ENCODE measurements at places on chromosomes 13 and 19. TPM values are rescaled to one million over a fixed set of nuclear protein-coding genes. Genes with fewer than 3 reads are reported as not detected.

DNA sequence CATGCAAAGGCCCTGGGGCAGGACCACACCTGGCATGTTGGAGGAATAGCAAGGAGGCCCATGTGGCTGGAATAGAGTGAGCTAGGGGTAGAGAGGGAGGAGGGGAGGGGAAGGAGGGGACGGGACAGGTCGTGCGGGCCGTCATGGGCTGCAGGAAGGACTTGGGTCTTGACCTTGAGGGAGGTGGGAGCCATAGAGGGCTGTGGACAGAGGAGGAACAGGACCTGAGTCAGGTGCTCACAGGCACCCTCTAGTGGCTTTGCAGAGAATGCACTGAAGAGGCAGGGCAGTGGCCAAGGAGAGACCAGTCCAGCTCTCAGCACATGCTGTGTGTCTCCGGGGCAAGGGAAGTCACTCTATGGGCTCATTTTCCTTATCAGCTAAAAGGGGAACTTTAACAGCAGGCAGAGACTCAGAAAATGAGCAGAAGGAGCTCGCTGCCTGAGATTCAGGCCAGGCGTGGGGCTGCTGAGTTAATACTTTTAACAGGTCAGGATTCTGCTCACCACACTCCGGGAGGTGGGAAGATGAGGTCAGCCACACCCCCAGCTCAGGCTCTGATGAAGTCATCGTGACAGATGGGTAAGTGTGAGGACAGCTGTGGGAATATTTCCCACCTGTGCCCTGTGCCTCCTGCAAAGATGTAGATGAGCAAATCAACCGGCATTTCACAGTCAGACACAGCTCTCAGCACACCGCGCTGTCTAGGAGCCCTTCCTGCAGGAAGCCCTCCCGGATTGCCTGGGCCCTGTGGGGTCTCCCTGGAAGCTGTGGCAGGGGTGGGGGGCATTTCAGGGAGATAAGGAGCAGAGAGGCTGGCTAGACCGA is 6.0 kb upstream of the TNFAIP8L1 start:
- DNase-seq = peak; percentile 31
- peaks cover 34% of the 10 kb centered on the region for H3K4me1 ChIP-seq
- H3K27me3 ChIP-seq = peaks cover 12% of the 10 kb centered on the region

- H3K36me3 ChIP-seq = no peaks in the 10 kb centered on the region
- no peak for DNase-seq
- no peaks in the 10 kb centered on the region for H3K4me1 ChIP-seq
- H3K4me3 ChIP-seq = no peak overlapping the region
These were observed 590.1 kb upstream of the SLC10A2 start for GRCh38 chr13:103656311-103656710.

The AXL gene
- 0.47 TPM for total RNA-seq

GRCh38 chr13:27476943-27477703 is 26.8 kb upstream of the MTIF3 start:
- H3K27me3 ChIP-seq = no peaks in the 10 kb centered on the region
- H3K36me3 ChIP-seq = no peaks in the 10 kb centered on the region
- H3K27ac ChIP-seq = no peak overlapping the region

DNA sequence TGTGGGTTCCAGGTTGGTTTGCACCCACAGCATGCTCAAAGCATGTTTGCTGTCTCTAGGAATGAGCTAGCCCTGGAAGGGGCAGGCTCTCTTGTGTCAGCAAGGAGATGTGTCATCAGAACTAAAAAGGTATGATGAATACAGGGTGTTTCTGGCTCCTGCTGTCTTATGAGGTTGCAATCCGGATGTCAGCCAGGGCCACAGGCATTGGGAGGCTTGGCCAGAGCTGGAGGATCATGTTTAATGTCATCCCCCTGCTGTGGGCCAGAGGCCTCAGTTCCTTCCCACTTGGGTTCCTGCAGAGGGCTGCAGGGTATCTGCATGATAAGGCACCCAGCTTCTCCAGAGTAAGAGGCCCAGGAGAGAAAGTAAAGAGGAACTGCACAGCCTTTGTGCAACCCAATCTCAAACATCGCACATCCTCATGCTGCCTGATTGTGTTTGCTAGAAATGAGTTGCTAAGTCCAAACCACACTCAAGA is 193.6 kb downstream of the COL4A1 start:
- H3K27ac ChIP-seq = no peak overlapping the region
- no peak overlapping the region for H3K4me3 ChIP-seq
- no peaks in the 10 kb centered on the region for H3K36me3 ChIP-seq
- no peak for DNase-seq

The PROZ gene
- total RNA-seq = not detected

The TNFSF9 gene
- total RNA-seq = 1.5 TPM

- H3K27ac ChIP-seq = no peak overlapping the region
- H3K4me1 ChIP-seq = no peaks in the 10 kb centered on the region
- no peak for DNase-seq
- H3K4me3 ChIP-seq = no peak overlapping the region
- no peaks in the 10 kb centered on the region for H3K36me3 ChIP-seq
These were observed 292.1 kb downstream of the TDRD3 start for GRCh38 chr13:60689076-60689475.

- H3K27me3 ChIP-seq = no peaks in the 10 kb centered on the region
- H3K36me3 ChIP-seq = no peaks in the 10 kb centered on the region
- H3K27ac ChIP-seq = no peak overlapping the region
- H3K4me3 ChIP-seq = no peak overlapping the region
- no peaks in the 10 kb centered on the region for H3K4me1 ChIP-seq
These were observed 490.0 kb downstream of the GPC6 start for GRCh38 chr13:93716623-93717022.

The CLDN10 gene
- not detected for total RNA-seq

The RGS9BP gene
- total RNA-seq = 0.72 TPM

DNA sequence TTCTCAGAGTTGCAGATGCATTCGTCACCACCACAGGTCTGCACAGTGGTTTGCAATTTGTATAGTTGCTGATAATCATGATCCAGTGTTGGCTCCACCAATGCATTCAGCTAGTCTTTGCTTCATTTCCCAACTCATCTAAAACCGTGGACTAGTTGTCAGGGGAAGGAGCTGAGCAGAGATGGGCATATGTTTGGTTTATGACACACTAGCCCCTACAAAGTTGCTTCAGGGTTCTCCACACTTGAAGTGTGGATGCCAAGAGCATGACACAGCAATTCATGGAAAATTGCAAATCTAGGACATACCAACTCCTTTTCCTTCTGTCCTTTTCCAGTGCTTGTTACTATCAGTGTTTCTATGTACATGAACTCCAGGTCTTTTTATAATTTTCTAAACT is 168.0 kb downstream of the TNFSF13B start:
- no peaks in the 10 kb centered on the region for H3K27me3 ChIP-seq
- no peaks in the 10 kb centered on the region for H3K36me3 ChIP-seq
- H3K4me3 ChIP-seq = no peak overlapping the region

- H3K4me1 ChIP-seq = peaks cover 27% of the 10 kb centered on the region
- H3K27ac ChIP-seq = peak overlapping the region; percentile 39
- no peaks in the 10 kb centered on the region for H3K36me3 ChIP-seq
- peak overlapping the region; percentile 12 for H3K4me3 ChIP-seq
- no peaks in the 10 kb centered on the region for H3K27me3 ChIP-seq
- peak; percentile 45 for DNase-seq
These were observed 350.9 kb downstream of the FOXO1 start for GRCh38 chr13:40315416-40316064.

DNA sequence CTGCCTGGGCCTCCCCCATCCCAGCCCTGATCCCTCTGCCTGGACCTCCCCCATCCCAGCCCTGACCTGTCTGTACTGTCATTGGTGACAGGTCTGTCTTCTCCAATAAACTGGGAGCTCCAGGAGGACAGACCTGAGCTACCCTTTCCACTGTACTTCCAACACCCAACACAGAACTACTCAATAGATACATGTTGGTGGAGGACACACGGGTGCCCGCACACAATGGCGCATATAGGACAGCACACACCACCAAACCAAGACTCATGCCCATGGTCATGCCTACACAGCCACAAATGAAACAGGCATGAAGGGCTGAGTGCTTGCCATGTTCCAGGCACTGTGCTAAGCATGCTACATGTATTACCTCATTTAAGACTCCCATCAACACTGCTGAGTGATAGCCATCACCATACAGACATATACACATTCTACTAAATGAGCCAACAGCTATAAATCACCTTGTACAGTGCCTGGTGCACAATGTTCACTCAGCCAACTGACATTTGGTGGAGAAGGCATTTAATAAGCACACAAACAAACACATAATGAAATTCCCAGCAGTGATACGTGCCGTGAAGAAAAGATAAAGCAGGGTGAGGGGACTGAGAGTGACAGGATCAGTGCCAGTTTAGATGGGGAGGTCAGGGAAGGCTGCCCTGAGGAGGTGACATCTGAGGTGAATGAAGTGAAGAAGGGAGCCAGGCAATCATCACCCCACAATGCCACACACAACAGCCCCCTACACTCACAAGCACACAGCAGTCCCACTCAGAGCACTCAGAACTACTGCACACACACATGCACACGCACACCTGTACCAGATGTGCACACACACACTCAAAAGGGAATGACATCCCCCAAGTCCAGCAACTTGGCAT is 857 bp downstream of the POU2F2 start:
- no peaks in the 10 kb centered on the region for H3K27me3 ChIP-seq
- H3K27ac ChIP-seq = peak overlapping the region; percentile 82
- H3K36me3 ChIP-seq = no peaks in the 10 kb centered on the region
- H3K4me1 ChIP-seq = peaks cover 84% of the 10 kb centered on the region

GRCh38 chr13:36089130-36089647 is 42.0 kb downstream of the DCLK1 start:
- H3K27ac ChIP-seq = no peak overlapping the region
- no peaks in the 10 kb centered on the region for H3K36me3 ChIP-seq
- no peaks in the 10 kb centered on the region for H3K27me3 ChIP-seq
- no peak overlapping the region for H3K4me3 ChIP-seq
- H3K4me1 ChIP-seq = no peaks in the 10 kb centered on the region

GRCh38 chr13:64441740-64442139 is 2788.4 kb downstream of the PCDH9 start:
- no peaks in the 10 kb centered on the region for H3K4me1 ChIP-seq
- no peaks in the 10 kb centered on the region for H3K36me3 ChIP-seq
- no peaks in the 10 kb centered on the region for H3K27me3 ChIP-seq

GRCh38 chr19:56874530-56874929 is 34.0 kb upstream of the PEG3 start:
- H3K27me3 ChIP-seq = no peaks in the 10 kb centered on the region
- H3K27ac ChIP-seq = no peak overlapping the region
- H3K36me3 ChIP-seq = no peaks in the 10 kb centered on the region
- no peak overlapping the region for H3K4me3 ChIP-seq
- DNase-seq = no peak

The CEACAM21 gene
- total RNA-seq = 63.1 TPM

- H3K36me3 ChIP-seq = peaks cover 3% of the 10 kb centered on the region
- no peaks in the 10 kb centered on the region for H3K4me1 ChIP-seq
- DNase-seq = no peak
- H3K27ac ChIP-seq = no peak overlapping the region
- H3K4me3 ChIP-seq = no peak overlapping the region
These were observed 57.5 kb upstream of the AKAP11 start for GRCh38 chr13:42214446-42214845.

DNA sequence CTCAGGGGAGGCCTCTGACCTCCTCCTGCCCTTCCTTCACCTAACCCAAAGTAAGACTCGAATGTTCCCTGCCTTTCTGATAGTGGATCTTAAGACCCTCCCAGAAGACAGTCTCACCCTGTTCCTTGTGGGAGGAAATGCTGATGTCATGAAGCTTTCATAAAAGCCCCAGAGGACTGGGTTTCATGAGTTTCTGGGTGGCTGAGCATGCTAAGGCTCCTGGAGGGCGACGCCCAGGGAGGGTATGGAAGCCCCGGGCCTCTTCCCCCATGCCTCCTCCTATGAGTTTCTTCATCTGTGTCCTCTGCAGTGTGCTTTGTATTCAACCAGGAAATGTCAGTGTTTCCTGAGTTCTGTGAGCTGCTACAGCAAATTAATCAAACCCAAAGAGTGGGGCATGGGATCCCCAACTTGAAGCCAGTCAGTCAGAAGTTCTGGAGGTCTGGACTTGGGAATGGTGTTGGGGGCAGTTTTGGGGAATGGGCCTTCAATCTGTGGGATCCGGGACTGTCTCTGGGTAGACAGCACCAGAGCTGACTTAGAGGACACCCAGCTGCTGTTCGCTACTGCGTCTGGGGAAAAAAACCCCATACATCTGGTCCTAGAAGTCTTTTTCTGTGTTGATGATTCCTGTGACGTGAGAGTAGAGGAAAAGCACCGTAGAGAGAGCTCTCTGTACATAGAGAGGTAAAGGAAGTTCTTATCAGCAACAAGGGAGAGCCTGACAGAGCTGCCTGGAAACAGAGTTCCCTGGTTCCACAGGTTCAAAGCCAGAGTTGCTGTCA is 2.0 kb upstream of the LILRB2 start:
- no peak for DNase-seq
- no peak overlapping the region for H3K27ac ChIP-seq
- H3K27me3 ChIP-seq = no peaks in the 10 kb centered on the region
- H3K36me3 ChIP-seq = no peaks in the 10 kb centered on the region
- no peak overlapping the region for H3K4me3 ChIP-seq

The FAM124A gene
- 0.09 TPM for total RNA-seq

DNA sequence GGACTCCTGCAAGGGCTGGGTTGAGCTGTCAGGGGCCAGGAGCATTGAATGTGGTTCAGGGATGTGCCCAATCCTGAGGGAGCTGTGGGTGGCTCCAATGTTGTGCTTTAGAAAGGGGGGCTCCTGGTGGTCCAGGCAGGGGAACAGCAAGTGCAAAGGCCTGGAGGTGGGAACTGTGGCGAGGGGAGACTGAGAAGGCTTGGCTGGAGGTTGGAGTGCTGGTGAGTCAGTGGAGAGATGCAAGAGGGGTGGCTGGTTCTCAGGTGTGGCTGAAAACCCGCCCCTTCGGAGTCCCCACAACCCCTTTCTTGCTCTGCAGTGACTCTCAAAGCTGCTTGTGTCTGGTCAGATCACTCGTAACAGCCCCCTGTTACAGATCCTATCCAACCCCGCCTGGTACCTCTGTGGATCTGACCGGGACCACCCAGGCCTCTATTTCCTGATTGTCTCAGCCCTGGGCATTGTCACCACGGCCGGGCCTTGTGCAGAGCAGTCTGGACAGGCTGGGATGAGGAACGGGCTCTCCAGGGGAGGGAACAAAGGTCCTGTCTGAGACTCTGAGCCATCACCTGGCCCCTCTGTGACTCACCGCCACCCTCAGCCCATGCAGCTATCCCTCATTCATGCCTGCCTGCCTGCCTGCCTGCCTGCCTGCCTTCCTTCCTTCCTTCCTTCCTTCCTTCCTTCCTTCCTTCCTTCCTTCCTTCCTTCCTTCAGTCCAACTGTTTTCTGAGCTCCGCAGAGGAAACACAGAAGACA is 1.4 kb upstream of the KCNN1 start:
- H3K4me1 ChIP-seq = no peaks in the 10 kb centered on the region
- no peak for DNase-seq
- no peak overlapping the region for H3K27ac ChIP-seq
- no peaks in the 10 kb centered on the region for H3K36me3 ChIP-seq
- peaks cover 75% of the 10 kb centered on the region for H3K27me3 ChIP-seq

- no peaks in the 10 kb centered on the region for H3K4me1 ChIP-seq
- no peak overlapping the region for H3K4me3 ChIP-seq
- H3K36me3 ChIP-seq = no peaks in the 10 kb centered on the region
- no peak overlapping the region for H3K27ac ChIP-seq
These were observed 381.2 kb downstream of the ITGBL1 start for GRCh38 chr13:101833671-101834070.

DNA sequence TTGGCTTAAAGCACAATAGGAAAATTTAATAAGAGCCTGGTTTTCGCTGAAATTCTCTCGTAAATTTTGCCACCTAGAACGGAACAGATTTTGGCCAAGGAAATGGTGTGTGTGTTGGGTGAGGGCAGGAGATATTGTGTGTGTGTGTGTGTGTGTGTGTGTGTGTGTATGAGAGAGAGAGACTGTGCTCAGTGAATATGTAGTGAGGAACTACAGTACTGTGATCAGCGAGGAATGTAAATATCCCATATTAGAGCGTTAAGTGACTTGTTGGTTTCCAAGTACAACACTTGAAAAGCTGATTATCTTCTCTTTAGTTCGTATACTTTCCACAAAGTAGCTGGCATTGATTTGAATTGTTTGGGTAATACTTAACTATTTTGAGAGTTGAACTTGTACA is 738.9 kb downstream of the PCDH9 start:
- no peak overlapping the region for H3K27ac ChIP-seq
- DNase-seq = no peak
- no peaks in the 10 kb centered on the region for H3K36me3 ChIP-seq
- H3K27me3 ChIP-seq = no peaks in the 10 kb centered on the region
- H3K4me3 ChIP-seq = no peak overlapping the region
